ENCODE measurements at places on chromosomes 12 and 14. TPM values are rescaled to one million over a fixed set of nuclear protein-coding genes. Genes with fewer than 3 reads are reported as not detected.

DNA sequence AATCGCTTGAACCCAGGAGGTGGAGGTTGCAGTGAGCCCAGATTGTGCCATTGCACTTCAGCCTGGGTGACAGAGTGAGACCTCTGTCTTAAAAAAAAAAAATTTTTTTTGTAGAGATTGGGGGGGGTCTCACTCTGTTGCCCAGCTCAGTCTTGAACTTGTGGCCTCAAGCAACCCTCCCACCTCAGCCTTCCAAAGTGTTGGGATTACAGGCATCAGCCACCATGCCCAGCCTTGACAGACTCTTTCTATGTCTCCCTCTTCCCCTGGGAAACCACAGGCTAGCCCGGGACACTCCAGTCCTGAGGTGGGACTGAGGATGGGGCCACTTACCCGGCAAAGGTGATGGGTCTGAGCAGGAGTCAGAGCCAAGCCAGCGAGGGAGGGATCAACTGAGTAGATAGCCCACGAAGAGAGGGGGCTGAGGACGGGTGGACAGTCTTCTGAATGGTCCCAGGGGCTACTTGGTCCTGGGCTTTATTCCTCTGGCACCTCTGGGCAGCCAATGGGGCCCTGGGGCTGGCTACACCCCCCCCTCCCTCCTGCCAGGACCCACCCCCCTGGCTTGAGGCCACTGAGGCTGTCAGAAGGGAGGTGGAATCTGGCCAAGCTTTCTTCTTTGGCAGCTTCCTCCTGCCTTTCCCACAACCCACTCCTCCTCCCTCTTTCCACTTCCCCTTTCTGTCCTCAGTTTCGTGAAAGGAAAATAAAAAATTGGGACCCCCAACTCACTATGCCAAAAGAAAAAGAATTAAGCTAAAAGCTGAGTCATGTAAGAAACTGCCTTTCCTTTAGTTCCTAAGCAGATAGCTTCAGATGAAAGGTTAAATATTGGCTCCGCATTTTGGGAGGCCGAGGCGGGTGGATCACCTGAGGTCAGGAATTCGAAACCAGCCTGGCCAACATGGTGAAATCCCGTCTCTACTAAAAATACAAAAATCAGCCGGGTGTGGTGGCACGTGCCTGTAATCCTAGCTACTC is at the start of gene SDS:
SDS (minus strand) TSS at position 453 of the 981 bp plus-strand sequence. CDS start 4,179 bp downstream, outside the sequence.
- no peaks in the 10 kb centered on the region for H3K4me1 ChIP-seq
- no peaks in the 10 kb centered on the region for H3K36me3 ChIP-seq
- no peak within 1 kb of the TSS for H3K27ac ChIP-seq

DNA sequence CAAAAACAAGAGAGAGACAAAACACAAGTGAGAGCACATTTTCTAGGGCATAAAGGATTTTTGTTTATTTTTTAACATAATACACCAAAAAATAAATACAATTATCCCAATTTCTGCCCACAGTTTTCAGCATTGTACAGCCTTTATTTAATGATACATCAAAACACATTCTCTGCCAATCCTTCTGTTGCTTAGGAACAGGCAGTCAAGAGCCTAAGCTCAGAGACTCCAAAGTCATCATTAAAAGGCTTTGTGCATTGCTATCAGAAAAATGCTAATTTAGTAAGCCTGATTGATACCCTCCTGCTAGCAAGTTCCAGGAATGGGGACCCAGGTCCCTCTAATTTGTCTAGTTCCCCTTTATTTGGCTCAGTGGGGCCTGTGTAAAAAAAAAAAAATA is 536.5 kb downstream of the RPS29 start:
- no peaks in the 10 kb centered on the region for H3K4me1 ChIP-seq
- no peak overlapping the region for H3K27ac ChIP-seq
- no peak overlapping the region for H3K4me3 ChIP-seq
- DNase-seq = no peak

Gene LRRC10
- total RNA-seq = not detected

DNA sequence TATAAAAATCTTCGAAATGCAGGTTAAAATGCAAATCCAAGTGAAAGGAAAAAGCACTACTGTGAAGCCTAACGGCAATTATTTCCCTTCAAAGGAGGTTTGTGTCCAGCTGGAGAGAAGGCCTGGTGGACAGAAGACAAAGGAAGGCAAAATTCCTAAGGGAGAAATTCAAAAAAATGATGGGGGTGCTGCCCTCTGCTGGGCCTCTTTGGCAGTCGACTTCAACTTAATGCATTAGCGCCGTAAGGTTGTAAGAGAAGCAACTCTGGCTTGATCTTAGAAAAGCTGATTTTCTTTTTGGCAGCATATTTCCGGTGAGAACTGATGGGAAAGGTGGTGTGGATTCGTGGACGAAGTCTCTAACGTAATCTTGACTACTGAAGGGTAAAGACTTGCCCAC is 34.3 kb upstream of the CHFR start:
- no peak overlapping the region for H3K27ac ChIP-seq
- H3K4me3 ChIP-seq = no peak overlapping the region
- H3K36me3 ChIP-seq = peaks cover 55% of the 10 kb centered on the region

DNA sequence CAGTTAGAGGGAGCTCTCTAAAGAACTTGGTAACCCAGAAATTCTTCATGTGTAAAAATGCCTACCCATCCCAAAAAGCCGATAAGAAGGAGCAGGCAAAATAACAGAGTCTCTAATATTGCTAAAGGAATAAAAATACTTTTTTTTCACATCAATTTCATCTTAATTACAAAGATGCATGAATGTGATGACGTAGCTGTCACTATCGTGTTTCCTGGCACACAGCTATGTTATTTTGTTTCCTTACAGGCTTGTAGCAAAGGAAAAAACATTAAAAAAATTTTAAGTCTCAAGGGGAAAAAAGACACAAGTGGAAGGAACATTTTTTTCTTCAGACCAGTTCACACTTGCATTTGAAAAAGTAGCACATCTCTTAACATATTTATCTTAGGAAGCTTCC is 10.3 kb upstream of the LGALS3 start:
- H3K4me3 ChIP-seq = no peak overlapping the region
- no peak for DNase-seq
- no peak overlapping the region for H3K27ac ChIP-seq
- H3K4me1 ChIP-seq = no peaks in the 10 kb centered on the region
- no peaks in the 10 kb centered on the region for H3K27me3 ChIP-seq

GRCh38 chr12:93657071-93657470 is 20.1 kb upstream of the CRADD start:
- no peak for DNase-seq
- peaks cover 5% of the 10 kb centered on the region for H3K27me3 ChIP-seq
- H3K4me1 ChIP-seq = no peaks in the 10 kb centered on the region
- H3K27ac ChIP-seq = no peak overlapping the region
- no peak overlapping the region for H3K4me3 ChIP-seq
- H3K36me3 ChIP-seq = no peaks in the 10 kb centered on the region

- peaks cover 2% of the 10 kb centered on the region for H3K4me1 ChIP-seq
- no peak overlapping the region for H3K27ac ChIP-seq
- H3K27me3 ChIP-seq = no peaks in the 10 kb centered on the region
- DNase-seq = no peak
- H3K4me3 ChIP-seq = no peak overlapping the region
Observed at GRCh38 chr12:68422956-68423574, 90.9 kb upstream of the MDM1 start.

GRCh38 chr12:68951652-68952051 is 18.7 kb upstream of the CPM start:
- no peak overlapping the region for H3K4me3 ChIP-seq
- H3K36me3 ChIP-seq = peaks cover 1% of the 10 kb centered on the region
- no peak overlapping the region for H3K27ac ChIP-seq
- H3K27me3 ChIP-seq = no peaks in the 10 kb centered on the region

Gene E2F7
- total RNA-seq = 9.9 TPM

- peaks cover 38% of the 10 kb centered on the region for H3K4me1 ChIP-seq
- H3K27ac ChIP-seq = peak within 1 kb of the TSS; percentile 95
- DNase-seq = peak; percentile 100
- H3K27me3 ChIP-seq = no peaks in the 10 kb centered on the region
- peak within 1 kb of the TSS; percentile 99 for H3K4me3 ChIP-seq
Observed at GRCh38 chr14:74084277-74085046, at the start of the genes ALDH6A1 and LIN52. Gene ALDH6A1 (minus strand): TSS chr14:74084453. CDS start chr14:74084394, 59 bp downstream. Gene LIN52 (plus strand): TSS chr14:74084956. CDS start chr14:74084975, 19 bp downstream.

Data from activated naive CD4-positive, alpha-beta T cell treated with anti-CD3 and anti-CD28 coated beads for 36 hours (primary cell).